Stimulated activated CD8-positive, alpha-beta memory T cell treated with anti-CD3 and anti-CD28 coated beads, Interleukin-15, amount 100 ng/mL, for 24 hours (primary cell): ENCODE measurements at places on chromosomes 1 and 21.

DNA sequence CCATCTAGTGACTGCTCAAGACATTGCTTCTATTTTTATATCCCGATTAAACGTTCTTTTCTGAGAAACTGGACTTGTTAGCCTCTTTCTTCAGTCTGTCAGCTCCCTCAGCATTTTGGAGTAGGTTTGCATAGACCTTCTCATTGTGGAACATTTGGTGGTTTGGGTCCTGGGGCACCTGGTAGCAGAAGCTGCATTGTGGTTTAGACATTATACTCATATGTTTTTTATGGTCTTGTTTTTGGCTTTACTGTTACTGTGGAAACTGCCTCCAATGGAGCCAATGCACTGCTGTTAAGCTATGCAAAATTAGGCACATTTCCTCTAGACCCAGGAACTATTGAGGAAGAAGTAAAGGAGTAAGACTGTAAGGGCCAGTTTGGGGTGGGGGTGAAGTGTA, 36.7 kb upstream of the LRRC8B start:
- DNase-seq: no peak

DNA sequence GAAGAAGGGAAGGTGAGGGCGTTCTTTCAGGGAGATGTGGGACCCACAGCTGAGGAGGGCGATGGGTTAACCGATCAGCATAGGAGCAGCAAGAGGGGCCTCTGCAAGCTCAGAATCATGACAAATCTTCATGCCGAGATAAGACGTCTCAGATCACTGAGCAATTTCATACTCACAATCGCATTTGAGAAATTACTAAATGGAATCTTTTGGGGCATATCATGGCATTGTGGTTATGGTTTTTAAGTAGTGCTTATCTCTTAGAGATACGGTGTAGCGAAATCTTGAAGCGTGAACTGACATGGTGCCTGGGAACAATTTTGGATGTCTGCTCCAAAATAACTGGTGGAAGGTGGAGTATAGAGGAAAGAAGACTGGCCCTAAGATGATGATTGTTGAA, 6.2 kb downstream of the TNNT2 start:
- no peak for DNase-seq

- no peak for DNase-seq
Measured at GRCh38 chr1:22140694-22141093, 2.2 kb downstream of the WNT4 start.

DNA sequence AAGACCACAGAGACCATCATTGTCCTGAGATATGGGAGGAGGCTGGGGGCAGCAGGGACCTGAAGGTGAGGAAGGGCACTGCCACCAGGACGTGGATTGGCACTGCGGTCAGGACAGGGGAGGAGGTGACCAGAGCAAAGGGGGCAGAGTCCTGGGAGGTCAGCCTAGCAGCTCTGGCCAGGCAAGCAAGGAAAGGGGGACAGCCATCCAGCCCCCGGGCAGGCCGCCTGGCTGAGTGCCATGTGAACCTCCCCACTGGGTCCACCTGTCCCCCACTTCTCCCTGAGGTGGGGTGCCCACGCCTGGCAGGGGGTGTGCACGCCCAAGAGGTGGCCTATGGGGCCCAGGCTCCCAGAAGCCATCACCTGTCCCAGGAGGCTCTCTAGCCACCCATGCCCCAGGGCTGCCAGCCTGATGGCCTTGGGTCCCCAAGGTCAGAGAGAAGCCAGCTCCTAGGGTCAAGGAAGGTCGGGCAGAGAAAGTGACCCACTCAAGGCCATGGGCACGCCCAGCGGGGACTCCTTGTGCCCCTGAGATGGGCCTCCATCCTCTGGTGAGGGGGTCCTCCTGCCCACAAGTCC, 17.6 kb upstream of the PTTG1IP start:
- DNase-seq: no peak

- no peak for DNase-seq
Measured at GRCh38 chr1:214296860-214297745, 16.1 kb downstream of the SMYD2 start.
